ENCODE measurements at places on chromosomes 2 and 18.

DNA sequence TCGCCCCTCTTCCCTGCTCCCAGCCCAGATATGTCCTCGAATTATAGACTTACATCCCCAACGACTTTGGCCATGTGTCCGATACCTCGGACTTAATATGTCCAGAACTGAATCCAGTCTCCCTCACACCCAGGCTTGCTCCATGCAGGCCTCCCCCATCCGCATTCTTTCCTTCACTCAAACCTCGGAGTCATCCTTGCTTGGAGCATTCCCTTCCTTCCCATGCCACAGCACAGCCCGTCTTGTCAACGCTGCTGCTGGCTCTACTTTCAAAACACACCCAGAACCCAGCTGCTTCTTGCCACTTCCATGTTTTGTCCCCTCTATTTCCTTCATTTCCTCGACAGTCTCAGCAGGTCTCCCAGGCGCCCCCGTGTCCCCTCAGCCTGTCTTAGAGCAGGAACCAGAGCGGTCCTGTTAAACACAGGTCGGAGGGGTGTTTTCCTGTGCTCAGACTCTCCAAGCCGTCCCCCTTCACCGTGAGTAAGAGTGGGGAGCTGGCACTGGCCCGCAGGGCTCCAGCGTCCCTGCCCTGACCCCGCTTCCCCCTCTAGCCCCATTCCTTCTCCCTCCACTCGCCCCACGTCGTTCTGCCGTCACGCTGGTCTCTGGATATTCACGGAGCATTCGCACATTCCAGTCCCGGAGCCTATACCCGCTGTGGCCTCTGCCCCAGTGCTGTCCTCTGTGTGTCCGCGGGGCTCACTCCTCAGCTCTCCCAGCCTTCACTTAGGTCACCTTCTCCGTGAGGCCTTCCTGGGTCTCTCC lies 54.4 kb downstream of the VAPA start:
- no peak for DNase-seq

GRCh38 chr18:43642727-43643330 lies 365.5 kb upstream of the SYT4 start:
- no peak for DNase-seq

DNA sequence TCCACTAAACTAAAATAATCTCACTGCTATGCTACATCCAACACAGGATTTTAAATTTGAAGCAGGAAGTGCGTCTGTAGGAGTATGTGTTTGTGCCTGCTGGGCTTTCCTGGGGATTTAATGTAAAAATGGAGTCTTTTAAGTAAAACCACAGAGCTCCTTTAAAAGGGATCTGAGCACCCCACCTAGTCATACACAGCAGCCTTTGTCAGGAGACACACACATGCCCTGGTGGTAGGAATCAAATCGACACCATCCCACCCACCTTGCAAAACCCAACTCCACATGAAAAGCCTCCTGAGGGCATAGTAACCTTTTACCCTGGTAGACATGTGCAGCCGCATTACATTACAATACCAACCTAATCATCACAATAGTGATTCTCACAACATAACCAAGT lies 29.1 kb downstream of the UXS1 start:
- no peak for DNase-seq

DNA sequence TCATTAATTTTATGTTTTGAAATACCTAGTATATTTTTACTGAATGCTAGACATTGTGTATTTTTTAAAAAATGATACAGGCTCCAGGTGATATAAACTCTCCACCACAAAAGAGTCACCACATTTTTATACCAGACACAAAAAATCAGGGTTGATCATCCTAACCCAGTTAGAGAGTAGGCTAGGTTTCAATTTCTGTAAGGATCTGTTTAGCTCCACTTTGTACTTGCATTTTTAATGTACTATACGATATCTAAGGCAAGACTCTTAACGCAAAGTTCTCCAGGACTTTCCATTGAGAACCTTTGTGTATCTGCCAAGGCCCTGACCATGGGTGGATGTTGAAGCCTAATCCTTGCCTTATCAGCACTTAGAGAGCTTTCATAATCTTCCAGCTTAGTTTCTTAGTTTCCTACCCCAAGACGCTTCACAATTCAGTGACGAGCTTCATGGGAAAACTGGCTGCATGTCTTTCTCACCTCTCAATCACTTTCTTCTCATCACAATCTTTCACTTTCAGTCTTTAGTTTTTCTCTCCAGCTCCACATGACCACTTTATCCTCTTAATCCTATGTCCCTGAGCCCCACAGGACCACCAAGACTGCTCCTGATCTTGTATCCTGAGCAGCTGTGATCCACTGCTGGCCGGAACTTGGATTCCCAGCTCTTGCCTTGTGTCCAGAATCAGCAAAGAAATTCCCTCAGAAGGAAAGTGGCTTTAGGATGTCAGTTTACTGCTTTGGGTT lies 635.8 kb downstream of the RNF144A start:
- no peak for DNase-seq

DNA sequence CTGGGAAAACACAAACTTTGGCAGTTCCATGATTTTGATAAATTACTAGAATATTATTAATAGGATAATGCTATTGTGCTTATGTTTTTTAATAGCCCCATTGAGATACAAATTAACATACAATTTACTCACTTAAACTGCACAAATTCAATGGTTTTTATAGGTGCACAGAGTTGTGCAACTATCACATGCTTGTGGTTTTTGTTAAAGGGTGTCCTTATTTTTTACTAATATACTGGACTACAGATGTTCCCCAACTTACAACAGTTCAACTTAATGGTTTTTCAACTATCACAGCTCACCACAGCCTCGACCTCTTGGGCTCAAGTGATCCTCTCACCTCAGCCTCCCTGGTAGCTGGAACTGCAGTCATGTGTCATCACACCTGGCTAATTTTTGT lies 76.6 kb downstream of the OSBPL1A start:
- DNase-seq: no peak

DNA sequence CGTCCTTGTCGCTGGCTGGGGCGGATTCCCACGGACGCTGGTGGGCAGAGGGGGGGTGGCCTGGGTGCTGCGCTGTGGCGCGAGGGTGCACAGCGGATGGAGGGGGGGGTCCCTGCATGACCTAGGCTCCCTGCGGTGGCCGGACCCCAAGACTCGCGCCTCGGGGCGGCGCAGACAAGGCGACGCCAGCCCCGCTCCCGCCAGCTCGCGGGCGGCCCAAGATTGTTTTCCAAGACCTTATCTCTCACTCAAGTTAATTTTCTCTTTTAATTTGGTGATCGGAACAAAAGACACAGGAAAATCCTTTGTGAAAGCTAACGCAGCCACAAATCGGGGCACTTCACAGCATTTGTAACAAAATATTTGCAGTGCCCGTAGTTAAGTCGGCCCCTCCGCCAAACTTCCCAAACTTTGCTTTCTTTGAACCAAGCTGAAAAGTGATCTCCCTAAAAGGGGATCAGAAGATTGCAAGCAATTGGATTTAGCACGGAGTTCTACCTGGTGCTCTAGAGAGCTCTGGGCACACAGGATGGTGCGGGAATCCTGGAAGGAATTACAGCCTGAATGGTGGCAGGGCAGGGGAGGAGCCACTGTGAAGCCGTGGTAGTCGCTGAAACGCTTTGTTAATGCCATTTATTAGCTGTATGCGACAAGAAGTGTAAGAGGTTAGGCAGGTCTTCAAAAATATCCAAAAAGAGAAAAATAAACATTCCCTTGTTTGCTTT lies 4.8 kb upstream of the ID2 start:
- DNase-seq: no peak

DNA sequence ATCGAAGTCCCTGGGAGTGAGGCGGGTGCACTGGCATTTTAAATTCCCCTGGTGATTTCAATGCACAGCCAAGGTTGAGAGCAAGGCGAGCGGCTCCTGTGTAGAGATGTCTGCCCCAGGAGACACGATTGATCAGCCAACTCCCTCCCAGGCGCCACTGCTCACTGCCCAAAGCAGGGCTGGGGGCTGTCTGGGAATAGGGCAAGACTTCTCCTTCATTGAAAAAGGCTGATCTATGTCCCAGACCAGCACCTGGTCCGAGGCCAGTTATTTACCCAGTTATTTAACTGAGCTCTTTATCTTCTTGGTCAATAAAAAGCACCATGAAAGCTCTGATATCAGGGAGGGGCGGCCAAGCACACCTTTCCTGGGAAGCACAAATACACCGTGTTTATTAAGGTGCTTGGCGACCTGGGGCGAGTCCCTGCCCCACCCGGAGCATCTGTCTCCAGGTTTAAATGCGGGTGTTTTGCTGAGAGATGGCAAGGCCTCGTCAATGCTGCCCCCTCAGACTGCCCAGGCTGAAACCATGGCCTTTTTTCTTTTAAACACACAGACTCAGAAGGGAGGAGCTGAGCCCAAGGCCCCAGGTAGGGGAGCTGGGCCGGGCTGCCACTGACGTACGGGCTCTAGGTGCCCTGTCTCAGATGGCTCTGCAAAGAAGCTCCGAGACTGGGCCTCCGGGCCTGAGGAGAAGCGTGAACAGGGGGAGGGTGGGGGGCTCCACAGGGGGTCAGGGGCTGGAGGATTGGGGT lies 73.9 kb upstream of the HPCAL1 start:
- DNase-seq: no peak

DNA sequence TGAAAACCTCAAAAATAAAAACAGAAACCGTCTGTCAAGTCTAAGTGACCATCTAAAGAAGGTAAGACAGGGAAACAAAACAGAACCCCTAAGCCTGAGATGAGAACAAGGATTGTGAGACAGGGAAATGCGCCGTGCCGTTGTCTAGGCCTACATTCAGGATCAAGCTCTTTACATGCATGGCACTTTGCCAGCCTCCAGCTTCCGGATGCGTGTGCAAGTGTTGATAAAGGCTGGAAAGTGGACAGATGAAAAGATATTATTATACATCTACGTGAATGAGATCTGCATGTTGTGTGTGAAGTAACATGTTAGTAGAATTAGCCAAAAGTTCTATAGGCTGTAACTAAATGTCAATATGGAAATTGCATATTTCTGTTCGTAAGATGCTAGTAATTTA lies 28.6 kb upstream of the TMEM87B start:
- DNase-seq: no peak

- no peak for DNase-seq
These were observed 78.1 kb upstream of the TTC39C start for GRCh38 chr18:23936381-23936958.

DNA sequence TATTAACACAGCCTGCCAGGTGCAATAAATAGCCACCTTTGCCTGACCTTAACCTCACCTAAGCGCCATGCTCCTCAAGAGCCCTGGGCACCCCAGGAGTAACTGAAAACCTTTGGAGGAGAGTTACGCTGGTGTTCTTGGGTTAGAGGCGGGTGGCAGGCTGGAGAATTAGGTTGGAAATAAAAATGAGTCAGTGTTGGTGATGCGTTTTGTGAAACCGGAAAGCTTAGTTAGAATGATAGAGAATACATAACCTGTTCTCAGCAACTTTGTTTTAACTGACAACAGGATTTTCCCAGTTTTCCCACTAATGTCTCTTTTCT lies 17.0 kb downstream of the LRRFIP1 start:
- no peak for DNase-seq

DNA sequence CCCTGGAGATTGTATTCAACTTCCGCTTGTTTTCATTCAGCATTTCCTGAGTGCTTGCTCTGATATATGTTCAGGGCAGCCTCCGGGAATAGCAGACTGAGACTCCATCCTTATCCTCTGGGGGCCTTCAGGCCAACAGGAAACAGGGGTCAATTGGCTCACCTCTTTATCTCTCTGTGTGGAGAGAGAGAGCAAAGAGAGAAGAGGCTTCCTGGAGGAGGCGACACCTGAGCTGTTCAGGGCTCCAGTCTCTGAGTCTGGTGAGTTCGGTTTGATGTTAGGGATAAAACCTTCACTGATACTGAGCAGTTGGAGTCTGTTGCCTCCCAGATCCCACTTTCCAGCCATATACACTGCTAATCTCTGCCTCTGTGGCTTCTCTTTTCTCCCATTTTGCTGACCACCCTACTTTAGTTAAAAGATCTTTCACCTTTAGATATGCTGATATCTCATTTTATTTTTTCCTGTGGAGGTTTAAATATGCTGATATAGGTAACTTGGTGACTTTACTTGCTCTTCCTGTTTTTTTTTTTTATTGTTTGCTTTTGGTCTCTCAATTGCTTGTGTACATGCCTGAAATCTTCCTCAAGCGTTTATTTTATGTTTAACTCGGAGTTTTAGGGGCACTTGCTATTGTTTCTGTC lies 56.9 kb downstream of the KCNS3 start:
- DNase-seq: no peak

GRCh38 chr2:66127061-66127460 lies 307.9 kb upstream of the MEIS1 start:
- DNase-seq: no peak

DNA sequence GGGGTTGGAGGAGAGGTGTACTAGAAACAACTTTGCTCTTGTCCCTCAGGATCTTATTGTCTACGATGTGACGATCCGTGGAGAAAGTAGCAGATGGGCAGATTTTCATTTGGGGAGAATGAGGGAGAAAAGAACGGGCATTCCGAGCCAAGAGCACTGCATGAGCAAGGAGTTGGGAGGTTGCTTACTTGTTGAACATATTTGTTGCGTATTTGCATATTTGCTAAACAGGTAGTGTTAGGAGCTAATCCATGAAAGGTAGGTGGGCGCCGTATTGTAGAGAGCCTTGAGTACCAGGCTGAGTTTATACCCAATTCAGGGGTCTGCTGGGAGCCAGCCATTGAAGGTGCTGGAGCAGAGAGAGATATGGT lies 490 bp downstream of the BCS1L start:
- DNase-seq: no peak

DNA sequence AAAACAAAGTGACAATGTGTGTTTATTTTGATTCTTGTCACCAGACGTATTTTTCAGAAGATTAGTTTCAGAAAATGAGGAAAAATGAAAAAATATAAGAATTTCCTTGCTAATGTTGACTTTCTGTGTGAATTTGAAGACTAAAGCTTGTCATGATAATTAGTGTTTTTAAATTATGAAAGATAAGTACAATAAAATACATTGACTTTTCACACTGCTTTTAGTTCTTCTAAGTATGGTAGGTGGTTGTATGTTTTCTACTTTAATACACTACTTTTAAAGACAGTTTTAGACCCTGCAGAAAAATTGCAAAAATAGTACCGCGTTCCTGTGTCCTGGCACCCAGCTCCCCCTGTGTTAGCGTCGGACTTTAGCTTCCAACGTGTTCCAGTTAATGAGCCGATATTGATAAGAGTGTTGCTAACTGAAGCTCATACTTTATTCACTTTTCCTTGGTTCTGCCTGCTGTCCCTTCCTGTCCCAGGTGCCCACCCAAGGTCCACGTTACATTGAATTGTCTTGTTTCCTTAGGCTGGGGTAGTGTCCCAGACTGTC lies 695 bp downstream of the RBFA start:
- DNase-seq: no peak

DNA sequence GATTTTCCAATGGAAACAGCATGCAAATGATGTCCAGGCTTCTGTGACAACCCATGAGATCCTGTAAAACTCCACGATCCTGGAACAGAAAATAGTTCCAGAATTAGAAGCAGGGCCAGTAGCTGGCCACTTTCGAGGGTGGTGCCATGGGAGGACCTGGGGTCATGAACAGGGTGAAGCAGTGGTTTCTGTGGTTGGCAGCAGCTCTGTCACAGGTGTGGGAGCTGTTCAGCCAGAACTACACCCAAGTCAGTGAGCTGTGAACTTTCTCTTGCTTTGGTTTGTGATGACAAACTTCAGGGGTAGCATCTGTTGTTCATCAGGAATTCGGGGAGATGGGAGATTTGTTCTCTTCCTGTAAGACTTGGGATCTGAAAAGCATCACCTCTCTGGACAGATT lies 314.4 kb upstream of the NT5C1B start:
- no peak for DNase-seq
